Upper lobe of right lung (tissue), 1 donor: ENCODE measurements at places on chromosomes 12 and 14. TPM values are rescaled to one million over a fixed set of nuclear protein-coding genes. Genes with fewer than 3 reads are reported as not detected.

DNA sequence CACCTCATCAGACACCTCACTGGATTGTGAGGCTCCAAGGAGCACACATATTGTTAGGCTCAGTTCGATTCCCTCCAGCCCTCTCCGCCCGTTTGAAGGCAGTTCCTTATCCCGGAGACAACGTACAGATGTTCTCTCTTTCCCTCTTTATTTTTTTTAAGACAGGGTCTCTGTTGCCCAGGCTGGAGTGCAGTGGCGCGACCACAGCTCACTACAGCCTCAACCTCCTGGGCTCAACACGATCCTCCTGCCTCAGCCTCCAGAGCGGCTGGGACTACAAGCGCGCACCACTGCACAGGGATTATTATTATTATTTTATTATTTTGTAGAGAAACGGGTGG lies 718 bp upstream of the TROAP start:
- no peak for DNase-seq

DNA sequence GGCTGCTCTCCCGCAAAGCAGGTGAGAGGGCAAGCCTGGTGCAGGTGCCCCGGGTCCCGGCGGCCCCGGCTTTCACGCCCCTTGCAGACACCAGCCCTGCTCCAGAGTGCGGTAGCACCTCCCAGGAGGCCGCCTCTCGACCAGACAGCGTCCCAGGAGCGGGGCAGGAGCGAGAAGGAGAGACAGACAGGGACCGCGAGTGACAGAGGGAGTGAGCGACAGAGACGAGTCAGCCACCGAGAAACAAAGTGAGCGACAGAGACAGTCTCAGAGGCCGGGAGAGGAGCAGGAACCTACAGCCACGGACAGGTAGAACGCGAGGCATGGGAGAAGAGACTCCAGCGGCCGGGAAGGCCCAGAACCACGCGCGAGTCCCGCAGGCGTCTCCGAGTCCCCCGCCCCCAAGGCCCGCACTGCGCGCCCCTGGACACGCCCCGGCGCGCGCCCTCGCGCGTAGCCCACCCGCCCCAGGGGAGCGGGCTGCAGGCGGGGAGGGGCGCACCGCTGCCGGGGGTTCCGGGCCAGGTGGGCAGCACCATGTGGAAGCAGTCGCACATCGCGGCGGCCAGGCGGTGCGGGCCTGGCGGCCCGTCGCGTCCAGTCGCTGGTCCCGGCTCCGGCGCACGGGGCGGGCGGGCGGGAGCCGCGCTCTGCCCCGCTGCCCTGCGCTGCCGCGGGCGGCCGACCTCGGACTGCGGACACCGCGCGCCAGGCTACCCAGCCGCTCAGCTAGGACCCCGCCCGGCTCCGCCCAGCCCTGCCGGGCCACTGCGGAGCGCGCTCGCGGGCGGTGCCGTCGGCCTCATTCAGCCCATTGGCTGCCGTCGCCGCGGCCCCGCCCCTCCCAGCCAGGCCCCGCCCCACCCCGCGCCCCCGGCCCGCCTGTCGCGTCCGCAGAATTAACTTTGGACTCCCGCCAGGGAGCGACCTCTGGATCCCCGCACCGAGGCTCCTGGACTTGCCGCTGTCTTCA lies at the start of gene AHNAK2:
TSS of gene AHNAK2 (minus strand) at position 694 of the 973 bp plus-strand sequence. CDS start at position 557, 137 bp downstream.
- DNase-seq, result peak; percentile 89

GRCh38 chr12:114868995-114869834 lies 185.2 kb upstream of the TBX3 start:
- DNase-seq, result no peak

GRCh38 chr14:24329736-24330135 lies 5.1 kb downstream of the ADCY4 start:
- DNase-seq, result peak; percentile 89

DNA sequence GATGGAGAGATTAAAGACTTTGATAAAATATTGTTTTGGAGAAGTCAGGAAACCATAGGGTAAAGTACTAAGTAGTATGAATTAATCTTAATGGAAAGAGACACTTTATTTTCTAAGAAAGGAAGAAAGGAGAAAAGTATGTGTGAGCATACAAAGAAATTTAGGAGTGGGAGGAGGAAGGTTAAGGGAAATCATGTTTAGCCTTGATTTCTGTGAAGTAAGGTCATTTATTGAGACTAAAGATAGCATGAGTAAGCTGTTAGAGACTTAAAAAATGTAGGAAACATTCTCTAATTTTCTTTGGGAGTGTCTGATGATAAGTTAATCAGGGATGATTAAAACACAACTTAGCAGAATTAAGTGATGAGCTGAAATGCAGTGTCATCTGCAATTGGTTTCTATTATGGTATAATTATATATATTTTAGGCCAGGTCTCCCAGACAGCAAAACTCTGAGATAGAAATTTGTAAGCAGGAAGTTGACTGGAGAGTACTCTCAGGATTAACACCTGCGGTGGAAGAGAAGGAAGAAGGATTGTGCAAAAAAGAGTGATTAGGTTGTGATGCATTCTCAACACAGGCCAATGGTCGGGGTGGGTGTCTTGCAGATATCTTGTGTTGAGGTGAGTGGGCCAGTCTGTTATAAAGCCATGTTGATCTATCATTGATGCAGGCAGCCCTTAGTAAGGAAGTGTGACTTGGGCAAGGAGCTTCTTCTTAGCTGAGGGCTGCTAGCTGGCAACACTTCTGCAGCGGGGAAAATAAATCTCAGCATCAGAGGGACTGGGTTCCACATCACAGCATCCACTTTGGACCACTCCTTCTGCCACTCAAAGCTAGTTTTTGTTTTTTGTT lies 256.2 kb downstream of the AEBP2 start:
- DNase-seq, result no peak

DNA sequence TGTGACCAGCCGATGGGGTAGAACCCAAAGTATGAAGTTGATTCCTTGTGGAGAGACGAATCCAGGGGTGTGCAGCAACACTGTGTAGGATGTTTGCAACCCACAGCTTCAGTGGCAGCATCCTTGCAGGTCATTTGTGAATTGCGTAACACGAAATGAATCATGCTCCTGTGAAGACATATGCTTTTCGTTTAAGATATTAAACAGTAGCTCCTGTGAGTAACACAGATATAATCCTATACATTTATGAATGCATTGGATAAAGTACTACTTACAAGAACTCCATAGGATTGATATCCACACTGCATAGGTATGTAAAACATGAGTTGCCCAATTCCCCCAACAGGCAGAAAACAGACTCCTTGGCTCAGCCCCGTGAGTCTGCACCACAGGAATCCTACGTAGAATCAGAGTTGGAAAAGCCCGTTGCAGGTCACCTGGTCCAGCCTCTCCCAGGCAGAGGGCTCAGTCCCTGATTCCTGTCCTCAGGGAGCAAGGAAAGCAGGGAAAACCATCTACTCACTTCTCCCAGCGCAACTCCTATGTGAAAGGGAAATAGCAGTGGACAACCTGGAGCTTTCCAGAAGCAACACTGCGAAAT lies 75.8 kb downstream of the GPATCH2L start:
- no peak for DNase-seq

DNA sequence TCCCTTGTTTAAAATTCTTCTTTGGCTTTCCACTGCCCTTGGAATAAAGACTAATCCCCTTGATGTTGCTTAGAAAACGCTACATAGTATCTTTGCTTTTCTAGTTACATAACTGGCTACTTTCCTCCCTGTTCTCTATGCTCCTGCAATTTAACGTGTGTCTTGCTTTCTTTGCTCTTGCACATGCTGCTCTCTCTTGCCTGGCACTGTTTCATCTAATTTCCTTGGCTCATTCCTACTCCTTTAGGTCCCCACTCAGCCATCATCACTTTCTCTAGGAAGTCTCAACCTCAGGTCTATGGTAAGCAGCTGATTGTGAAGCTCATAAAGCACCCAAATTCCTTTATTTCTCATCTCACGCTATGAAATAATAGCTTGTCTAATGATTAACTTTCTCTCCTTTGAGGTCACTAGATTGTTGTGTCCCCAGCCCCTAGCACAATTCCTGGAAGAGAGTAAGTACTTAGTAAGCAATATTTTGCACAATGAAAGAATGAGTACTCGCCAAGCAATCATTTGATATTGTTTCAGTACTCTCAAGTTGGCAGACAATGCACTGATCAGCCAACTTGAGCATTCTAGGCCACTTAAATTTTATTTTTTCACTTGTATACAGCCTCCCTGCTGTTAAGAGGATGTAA lies 3.3 kb downstream of the ALDH6A1 start:
- no peak for DNase-seq

DNA sequence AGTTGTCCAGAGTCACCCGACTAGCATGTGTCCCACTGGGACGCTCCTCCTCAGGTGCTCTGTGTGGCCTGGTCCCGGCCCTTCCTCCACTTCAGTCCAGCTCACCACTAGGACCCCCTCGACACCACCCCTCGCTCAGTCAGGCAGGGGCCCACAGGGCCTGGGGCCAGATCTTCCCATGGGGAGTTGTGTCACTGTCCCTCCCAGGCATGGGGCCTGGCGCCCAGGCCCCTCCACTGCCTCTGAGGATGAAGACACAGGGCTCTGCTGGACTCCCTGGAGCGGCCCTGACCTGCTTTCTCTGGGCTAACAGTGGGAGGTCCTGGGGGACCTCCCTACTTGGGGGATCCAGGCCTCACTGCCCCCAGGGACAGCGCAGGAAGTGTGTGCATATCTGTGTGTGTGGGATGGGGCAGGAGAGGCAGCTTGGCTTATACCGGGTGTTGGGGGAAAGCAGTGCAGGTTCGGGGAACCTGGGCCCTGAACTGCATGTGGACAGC lies 43.8 kb downstream of the KRT80 start:
- no peak for DNase-seq

DNA sequence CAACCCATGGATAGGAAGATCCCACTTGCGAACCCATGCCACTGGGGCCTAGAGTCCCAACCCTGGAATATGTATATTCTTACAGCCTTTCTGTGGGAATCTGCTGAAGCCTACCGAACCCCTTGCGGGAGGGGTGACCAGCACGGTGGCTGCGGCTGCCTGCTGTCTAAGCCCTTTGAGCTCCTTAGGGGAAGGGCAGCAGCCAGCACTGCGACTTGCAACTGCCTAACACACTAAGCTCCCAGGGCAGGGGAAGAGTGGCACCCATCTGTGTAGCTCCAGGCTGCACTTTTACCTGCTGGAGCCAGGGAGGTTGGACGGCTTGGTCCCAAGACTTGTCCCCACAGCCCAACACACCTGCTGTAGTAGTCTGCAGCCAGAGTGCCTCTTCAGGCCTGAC lies 1968.7 kb upstream of the FLRT2 start:
- peak; percentile 47 for DNase-seq

GRCh38 chr14:54567639-54568561 lies 972 bp downstream of the SAMD4A start:
- DNase-seq, result peak; percentile 78

DNA sequence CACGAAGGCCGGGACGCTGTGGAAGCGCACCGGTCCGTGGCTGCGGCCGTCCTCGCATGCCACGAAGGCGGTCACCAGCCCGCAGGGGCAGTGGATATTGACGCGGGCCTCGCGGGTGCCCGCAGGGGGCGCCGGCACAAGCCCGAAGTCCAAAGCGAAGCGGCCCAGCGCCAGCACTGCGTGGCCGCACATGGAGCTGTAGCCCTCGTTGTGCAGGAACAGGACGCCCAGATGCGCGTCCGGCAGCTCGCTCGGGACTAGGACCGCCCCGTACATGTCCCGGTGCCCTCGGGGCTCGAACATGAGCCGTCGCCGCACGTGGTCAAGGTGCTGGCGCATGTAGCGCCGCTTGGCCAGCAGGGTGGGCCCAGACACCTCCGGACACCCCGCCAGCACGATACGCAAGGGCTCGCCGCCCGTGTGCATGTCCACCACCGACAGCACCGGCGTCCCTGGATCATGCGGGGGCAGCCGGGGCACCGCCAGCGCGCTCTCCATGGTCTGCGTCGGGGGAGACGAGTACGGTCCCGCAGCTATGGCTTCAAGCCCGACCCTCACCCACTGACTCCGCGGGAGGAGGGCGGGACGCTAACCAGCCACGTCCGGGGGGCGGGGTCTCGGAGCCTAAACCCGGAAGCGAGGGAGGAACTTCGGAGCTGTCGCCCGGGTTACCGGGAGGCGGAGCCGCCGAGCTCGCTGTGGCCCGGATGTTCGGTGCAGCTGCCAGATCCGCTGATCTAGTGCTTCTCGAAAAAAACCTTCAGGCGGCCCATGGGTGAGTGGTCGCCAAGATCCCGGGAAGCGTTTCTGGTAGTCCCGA lies at the start of the genes JKAMP and L3HYPDH:
TSS of gene JKAMP (plus strand) at position 699 of the 820 bp plus-strand sequence. CDS start at position 772, 73 bp downstream.
TSS of gene L3HYPDH (minus strand) at position 590 of the 820 bp plus-strand sequence. CDS start at position 498, 92 bp downstream.
- peak; percentile 99 for DNase-seq

GRCh38 chr14:77883847-77884238 lies 83.9 kb downstream of the ADCK1 start:
- no peak for DNase-seq

GRCh38 chr12:101889211-101889752 lies 11.9 kb downstream of the DRAM1 start:
- no peak for DNase-seq

DNA sequence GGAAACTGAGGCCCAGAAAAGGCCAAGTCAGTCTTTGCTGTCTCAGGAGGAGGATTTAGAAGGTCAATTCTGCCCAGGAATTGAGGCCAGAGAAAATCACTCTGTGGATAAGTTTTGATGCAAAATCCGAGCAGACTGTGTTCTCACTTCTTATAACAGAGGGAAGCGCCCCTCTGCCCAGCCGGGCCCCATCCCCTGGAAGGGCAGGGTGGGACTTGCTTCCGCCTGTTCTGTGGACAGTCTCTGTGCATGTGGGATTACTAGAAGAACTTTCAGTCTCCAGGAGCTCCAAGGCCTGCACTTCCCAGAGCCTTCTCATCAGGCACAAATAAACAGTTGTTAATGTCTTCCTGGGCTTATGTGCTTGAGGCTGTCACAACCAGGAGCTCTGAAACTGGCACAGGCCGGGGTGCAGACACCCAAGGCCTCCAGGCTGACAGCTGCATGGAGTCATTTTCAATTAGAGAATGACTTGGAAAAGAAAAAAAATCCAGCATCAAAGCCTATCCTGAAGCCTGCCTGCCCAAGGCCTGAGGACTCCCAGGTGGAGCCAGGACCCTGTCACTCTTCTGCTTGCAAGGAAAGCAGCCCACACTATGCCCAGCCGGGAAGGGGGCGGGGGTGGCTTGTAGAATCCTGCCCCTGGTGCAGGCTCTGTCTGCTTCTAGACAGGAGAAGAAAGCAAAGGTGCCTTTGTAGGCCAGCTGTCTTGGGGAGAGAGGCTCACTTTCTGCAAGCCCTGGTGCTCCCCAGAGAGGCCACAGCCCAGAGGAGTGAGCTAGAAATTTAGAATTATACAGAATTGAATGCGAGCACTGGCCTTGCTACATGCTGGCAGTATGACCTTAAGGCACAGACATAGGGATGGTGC lies 84.7 kb downstream of the NTF3 start:
- no peak for DNase-seq

GRCh38 chr12:47602325-47602724 lies 103.5 kb downstream of the RPAP3 start:
- no peak for DNase-seq

The CCDC88C gene
- total RNA-seq, result 34.1 TPM

The EML1 gene
- 42.2 TPM for total RNA-seq

The CLEC7A gene
- 51.1 TPM for total RNA-seq

The NRIP2 gene
- total RNA-seq, result 0.61 TPM

The IFNG-AS1 gene
- not detected for total RNA-seq

The AP4S1 gene
- 7.1 TPM for total RNA-seq
